Breast epithelium (tissue), 4 donors: ENCODE measurements at places on chromosomes 2 and 18.

- no peak for DNase-seq
Measured at GRCh38 chr2:96437512-96437911, 67.6 kb downstream of the NEURL3 start.

DNA sequence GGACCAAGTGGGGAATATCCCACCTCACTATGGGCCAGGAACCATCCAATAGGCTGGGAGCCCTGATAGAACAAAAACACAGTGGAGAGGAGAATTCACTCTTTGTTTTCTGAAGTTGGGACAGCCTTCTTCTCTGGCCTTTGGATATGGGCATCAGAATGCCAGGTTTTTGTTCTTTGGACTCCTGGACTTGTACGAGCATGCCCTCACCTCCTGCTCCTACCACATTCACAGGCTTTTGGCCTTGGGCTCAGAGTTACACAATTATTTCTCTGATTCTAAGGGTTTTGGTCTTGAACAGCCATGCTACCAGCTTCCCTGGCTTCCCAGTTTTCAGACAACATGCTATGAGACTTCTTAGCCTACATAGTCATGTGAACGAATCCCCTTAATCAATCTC, 732.9 kb upstream of the VRK2 start:
- no peak for DNase-seq

DNA sequence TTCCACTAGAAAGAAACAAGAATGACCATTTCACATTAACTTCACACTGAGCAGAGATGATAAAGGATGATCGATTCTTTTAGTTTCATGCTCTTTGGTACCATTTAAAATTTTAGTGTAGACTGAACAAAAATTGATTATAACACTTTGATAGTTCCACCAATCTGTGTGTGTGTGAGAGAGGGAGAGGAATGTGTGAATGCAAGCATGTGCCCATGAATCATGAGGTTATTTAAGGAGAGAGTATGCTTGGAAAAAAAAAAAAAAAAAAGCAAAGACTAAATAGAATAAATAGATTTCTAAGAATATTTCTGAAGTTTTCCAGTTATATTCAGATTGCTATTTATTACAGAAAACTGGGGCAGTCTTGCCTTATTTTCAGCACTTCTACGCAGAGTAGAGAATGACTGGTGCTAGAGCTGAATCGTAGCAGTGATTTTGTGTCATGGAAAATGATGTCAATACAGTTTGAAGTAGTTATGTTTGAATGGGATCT, 900.8 kb downstream of the SLC4A3 start:
- DNase-seq, result no peak

DNA sequence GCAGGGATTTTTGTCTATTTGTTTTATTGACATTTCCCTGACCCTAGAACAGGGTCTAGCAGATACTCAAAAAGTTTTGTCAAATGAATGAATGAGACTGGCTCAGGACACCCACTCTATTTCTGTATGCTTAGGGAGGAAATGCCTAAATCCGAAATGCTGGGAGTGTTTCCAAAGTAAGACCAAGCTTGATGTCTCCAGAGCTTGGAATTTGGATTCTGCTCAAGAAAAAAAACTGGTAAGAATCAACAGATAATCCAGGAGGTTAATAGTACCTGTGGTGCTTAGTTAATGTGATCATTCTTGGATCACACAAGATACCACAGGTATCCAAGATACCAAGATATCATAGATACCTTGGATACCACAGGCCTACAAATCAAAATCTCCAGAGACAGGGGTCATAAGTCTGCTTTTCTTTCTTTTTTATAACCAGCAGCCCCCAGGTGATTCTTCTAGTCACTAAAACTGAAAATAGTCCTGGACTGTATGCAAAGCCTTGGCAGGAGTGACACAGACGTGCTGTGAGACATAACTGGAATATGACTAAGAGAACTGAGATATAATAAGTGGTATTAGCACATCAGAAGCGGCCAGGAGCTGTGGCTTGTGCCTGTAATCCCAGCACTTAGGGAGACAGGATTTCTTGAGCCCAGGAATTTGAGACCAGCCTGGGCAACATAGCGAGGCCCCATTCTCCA, 39.9 kb upstream of the SP3 start:
- DNase-seq, result no peak

DNA sequence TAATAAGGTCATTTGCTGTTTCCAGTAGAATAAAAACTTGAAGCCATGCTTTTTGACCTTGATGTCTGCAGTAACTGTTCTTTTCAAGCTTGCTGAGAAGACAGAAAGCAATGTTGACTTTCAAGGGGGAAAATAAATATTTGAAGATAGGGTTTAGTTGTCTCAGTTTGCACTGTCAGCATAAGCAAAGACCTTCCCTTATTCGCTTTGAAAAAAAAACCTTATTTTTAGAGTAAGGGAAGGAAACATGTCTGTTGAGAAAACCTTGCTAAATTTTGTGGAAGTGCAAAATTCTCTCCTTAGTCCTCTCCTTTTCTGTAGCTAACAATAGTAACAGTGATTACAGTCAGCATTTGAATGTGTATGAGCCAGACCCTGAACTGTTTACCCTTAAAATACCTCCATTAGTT, 43.1 kb downstream of the MAP4K4 start:
- DNase-seq, result no peak

- DNase-seq, result no peak
Measured at GRCh38 chr2:201973305-201973928, 60.2 kb upstream of the FZD7 start.

DNA sequence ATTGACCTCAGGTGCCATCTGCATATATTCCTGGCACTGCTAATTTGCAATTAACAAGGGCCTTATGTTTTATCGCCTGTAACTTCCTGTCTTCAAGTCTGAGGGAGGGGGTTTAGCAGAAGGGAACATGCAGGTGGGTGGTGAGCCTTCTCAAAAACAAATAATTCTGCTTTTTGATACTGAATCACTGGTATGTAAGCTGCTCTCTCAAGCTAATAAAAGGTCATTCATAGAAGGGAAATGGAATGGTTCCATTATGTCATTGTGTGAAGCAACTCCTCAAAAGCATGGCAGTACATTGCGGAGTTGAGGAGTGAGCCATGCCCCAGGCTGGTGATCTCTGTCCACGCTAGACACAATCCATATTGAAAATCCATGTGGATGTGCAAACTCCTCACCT, 414.8 kb upstream of the ID2 start:
- no peak for DNase-seq

DNA sequence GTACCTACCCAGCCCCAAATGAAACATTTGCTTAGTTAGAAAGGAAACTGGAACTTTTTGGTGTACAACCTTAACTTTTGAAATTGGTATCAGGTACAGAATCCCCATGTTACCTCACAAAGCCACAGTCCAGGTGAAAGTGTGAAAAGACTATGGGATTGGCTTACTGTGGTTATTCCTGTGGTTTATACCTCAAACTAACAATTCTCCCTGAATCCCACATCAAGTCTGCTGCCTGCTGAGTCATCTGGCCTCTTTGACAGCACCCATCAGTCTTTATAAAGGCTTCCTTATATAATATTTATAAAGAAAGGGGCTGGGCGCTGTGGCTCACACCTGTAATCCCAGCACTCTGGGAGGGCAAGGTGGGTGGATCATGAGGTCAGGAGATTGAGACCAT, 164.6 kb downstream of the TMEM247 start:
- DNase-seq, result no peak

DNA sequence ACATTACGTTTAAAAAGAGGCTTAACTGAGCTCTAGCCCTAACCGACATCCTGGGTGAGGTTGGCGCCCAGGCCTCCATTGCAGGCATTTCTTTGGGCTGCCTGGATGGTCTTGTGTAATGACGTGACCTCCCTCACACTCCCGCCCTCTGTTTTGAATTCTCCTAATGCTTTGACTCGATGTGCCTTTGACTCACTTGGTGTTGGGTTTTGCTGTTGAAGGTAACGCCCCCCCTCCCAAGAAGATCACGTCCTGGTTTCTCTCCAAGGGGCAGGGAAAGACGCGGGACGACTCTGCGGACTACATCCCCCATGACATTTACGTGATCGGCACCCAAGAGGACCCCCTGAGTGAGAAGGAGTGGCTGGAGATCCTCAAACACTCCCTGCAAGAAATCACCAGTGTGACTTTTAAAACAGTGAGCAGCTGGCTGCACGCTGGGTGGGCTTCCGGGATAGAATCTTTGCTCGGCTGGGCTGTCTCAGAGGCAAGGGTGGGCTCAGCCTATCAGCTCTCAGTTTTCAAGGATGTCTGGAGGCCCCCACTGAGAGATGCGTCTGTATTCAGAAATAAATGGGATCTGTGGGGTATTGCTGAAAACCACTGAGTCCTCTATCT, 87.9 kb upstream of the ATG16L1 start:
- DNase-seq, result no peak

DNA sequence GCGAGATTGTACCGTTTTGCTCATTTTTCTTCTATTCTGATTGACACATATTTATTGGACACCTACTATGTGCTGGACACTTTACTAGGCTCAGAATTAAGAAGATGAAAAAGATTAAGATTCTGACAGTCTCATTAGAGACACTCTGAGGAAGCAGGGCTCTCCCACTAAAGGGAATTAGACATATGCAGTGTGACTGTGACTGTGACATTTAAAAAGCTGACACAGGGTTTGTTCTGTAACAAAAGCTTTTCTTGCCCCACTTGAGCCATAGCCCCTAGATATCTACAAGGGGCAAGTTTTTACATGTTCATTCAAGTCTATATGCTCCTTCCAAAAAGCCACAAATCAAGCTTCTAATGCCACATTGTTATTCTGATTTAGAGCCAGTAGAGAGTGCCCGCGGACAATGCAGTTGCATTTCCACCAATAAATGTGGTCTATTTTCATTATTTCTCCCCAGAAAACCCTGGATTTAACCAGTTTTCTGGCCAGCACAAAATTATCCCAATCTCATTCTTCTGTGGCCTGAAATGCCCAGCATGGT, 9.8 kb downstream of the ARHGAP25 start:
- DNase-seq, result no peak

DNA sequence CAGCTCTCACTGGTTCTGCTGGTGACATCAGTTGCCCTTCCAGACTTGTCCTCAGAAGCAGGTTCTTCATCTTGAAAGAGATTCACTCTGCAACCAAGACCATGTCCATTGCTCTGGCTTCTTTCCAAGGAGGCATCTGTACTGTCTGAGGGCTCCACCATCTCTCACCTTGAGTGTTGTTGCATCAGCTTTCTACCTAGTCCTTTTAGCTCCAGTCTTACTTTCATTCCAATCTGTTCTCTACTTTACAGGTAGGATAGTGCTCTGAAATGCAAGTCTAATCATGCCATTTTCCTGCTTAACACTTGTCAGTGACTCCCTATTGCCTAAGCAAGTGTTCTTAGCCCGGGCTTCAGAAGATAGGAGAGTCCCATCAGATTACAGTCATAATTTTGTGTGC, 117.7 kb downstream of the EN1 start:
- DNase-seq, result no peak
